ENCODE measurements at places on chromosomes 3 and 15.

DNA sequence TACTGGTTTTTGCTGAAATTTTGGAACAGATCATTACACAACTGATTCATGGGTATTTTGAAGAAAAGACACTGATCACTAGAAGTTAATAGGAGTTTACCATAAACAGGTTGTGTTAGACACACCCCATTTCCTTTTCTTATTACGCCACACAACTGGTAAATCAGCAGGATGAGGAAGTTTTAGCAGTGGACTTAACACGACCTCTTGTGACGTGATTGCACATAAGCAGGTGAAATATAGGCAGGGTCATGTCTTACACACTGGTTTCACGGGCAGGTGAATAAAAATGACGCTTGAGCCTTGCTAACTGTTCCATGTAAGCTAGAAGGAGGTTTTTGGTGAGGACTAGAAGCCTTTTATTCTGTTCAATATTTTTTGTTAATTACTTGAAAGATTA, 27.1 kb upstream of the TPRG1 start:
- peak; percentile 36 for DNase-seq

GRCh38 chr15:74460871-74461846, at the start of gene UBL7:
TSS of gene UBL7 (minus strand) at chr15:74461160. CDS start at chr15:74458867, 2,293 bp downstream.
- DNase-seq = peak; percentile 82

DNA sequence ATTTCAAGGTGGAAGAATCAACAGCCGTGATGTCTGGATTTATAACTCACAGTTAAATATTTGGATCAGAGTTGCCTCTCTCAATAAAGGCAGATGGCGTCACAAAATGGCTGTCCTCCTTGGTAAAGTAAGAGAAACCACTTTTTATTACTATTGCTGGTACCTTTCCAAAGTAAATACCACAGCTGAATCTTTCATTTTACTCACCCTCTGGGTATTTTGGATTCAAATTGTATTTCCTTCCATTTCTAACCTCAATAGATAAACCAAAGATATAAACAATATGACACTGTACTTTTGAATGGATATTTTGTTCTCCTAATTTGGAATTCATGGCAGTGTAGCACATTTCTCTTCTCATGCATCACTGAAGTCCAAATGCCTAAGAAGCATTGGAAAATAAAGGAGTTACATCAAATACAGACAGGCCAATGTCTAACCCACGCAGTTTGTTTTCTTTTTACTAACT, 29.5 kb downstream of the KLHL24 start:
- no peak for DNase-seq

- DNase-seq = no peak
These were observed 181.7 kb upstream of the SYNPR start for GRCh38 chr3:63096248-63097058.

- DNase-seq = peak; percentile 75
These were observed 349.7 kb downstream of the TUSC7 start for GRCh38 chr3:117059067-117059955.

- no peak for DNase-seq
These were observed 25.9 kb downstream of the ROBO2 start for GRCh38 chr3:77065750-77066149.

- no peak for DNase-seq
These were observed 12.2 kb downstream of the MYLK start for GRCh38 chr3:123871946-123872345.

- DNase-seq = no peak
These were observed 6.7 kb upstream of the BFSP2 start for GRCh38 chr3:133393204-133393603.

All from NCI-H510A treated with DMSO at 0.1 percent for 48 hours (cell line).